Stimulated activated CD8-positive, alpha-beta memory T cell treated with anti-CD3 and anti-CD28 coated beads, Interleukin-15, amount 100 ng/mL, for 48 hours (primary cell): ENCODE measurements at places on chromosomes 6 and 20.
A peak's percentile ranks its signal among the peaks of the same experiment; 100 is the strongest.

DNA sequence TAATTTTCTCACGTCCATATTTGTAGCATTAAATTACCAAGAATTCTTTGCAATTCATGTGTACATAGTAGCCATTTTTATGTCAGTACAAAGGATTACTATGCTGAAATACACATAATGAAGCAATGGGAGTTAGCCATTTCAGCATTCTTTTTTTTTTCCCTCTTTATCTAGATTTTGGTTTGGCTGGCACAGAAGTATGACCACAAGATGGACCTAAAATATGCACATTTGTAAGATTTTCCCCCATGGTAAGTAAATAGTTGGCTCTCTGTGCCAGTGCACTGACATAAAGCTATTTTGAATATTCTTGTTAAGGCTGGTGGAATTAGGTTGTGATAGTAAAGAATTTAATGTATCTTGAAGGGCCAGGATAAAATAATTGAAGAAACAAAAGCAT is 486.1 kb upstream of the BTBD3 start:
- DNase-seq: no peak

DNA sequence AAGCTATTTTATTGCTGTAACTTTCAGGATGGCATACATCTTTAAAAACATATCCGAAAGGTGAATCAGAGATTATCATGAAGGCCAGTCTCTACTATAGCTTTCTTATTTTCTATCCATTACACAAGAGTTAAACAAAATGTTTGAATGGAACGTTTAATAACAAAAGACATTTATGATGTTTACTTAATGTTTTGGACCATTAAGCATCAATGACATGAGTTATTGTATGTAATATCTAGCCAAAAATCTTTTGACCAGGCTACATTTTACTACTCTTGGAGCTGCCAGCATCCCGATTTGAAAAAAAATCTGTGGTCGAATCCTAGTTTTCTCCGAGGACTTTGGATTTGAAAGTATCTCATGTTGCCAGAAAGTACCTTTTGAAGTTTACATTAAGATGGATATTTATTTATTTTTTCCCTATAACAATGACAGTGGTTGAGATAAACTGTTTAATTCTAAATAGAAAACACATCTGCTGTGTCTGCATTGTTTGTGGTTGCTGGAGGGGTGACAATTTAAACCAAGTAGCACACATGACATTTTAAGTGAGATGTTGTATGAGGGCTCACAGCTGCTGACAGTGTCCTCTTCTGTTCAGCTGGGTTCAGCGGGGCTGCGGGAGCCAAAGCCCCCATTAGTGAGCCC is 293.7 kb upstream of the TCF21 start:
- no peak for DNase-seq

GRCh38 chr6:6750594-6751265 is 162.2 kb downstream of the LY86 start:
- no peak for DNase-seq

DNA sequence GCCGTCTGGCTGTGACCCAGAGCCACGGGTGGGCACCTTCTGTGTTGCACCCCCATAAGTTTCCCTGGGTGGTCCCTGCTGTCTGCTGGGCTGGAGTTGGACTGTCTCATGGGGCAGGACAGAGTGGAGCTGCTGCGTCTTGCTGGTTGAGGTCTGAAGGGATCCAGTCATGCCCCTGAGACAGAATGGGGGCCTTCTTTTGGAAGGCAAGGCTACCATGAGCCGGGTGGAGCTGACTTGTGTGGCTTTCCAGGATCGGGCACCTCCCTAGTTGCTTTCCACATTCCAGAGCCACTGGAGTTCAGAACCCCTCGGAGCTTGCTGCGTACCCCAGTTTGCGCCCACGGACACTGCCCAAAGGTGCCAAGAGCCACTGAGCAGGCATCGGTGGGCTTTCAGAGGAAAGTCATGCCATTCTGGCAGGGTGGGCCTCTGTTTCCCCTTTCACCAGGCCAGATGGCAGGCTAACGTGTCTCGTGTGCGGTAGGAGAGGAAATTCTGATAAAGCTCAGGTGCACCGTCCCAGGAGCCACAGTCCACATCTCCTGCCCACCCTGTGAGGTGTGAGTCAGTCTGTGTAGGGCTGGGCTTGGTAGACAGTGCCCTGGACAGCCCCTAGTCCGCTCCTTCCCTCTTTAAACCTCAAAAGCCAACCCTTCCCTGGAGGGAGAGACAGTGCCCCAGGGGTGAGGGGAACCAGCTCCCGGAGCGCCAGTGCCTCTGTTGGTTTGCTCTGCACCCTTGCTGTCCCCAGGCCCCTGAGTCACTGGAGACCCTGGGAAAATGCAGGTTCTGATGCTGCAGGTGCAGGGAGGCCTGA is 125.3 kb downstream of the SYCP2 start:
- no peak for DNase-seq

GRCh38 chr6:148761527-148762011 is 14.7 kb downstream of the UST start:
- peak; percentile 28 for DNase-seq

DNA sequence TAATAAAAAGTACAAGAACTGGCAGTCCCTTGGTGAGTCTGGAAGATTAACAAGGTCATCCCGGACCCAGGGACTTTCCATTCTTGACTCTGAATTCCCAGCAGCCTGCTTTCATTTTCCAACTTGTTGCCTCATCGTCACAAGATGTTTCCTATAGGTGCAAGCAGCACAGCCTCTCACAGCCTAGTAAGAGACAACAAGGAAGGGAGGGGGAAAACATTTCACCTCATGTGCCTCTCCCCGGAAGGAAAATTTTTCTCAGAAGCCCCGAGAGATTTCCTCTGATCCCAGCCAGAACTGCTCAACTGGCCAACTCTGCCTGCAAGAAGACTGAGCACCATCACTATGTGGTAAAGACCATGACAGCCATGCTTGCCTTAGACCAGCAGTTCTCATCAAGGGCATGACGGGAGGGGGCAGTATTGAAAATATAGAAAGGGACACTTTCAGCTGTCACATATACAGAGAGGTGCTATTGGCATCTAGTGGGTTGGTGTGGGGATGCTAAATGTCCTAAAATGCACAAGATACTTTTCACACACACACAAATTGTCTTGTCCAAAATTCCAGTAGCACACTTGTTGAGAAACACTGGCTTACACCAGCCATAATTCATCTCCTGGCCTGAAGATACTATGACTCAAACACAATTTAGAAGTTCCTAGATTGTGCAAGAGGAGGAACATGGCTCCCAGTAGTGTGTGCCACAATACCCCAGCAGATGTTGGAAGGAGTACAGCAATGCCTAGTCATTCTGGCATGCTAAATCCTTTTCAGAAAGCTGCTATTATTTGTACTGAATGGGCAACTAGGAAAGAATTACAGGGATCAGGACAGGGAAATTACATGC is 10.8 kb upstream of the WTAP start:
- no peak for DNase-seq

DNA sequence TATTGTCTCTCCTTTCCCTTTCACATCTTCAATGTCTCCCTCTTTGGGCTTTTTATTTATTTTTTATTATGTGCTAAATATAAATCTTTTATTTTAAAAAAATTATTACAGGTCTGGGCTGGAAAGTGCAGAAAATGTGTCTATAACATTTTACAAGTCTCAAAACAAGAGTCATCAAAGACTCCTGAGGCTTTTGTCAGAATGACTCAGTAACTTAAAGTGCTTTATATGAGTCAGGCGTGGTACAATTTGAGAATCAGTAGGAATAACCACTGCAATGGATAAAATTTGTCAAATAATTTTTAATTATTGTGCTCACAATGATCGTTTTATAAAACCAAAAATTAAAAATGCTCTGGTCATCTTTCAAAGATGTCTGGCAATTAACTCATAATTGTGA is 193.9 kb downstream of the MMUT start:
- DNase-seq: no peak

DNA sequence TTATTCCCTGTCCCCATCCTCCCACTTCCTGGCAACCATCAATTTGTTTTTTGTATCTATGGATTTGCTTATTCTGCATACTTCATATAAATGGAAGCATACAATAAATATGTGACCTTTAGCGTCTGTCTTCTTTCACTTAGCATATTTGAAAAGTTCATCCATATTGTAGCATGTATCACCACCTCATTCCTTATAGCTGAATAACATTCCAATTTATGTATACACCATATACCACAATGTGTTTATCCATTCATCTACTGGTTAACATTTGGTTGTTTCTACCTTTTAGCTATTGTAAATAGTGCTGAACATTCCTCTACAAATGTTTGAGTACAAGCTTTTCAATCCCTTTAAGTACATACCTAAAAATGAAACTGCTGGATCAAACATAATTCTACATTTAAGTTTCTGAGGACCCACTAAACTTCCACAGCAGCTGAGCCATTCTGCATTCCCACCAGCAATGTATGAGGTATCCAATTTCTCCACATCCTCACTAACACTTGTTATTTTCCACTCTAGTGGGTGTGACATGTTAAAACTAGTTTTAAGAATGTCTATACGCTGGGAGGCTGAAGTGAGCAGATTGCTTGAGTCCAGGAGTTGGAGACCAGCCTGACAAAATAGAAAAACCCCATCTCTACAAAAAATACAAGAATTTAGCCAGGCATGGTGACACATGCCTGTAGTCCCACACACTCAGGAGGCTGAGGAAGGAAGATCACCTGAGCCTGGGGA is 32.9 kb downstream of the NUDT3 start:
- no peak for DNase-seq

- DNase-seq: no peak
Observed at GRCh38 chr6:155341130-155341828, 27.0 kb upstream of the TFB1M start.

- DNase-seq: no peak
Observed at GRCh38 chr6:99333068-99333467, 16.4 kb downstream of the FAXC start.

DNA sequence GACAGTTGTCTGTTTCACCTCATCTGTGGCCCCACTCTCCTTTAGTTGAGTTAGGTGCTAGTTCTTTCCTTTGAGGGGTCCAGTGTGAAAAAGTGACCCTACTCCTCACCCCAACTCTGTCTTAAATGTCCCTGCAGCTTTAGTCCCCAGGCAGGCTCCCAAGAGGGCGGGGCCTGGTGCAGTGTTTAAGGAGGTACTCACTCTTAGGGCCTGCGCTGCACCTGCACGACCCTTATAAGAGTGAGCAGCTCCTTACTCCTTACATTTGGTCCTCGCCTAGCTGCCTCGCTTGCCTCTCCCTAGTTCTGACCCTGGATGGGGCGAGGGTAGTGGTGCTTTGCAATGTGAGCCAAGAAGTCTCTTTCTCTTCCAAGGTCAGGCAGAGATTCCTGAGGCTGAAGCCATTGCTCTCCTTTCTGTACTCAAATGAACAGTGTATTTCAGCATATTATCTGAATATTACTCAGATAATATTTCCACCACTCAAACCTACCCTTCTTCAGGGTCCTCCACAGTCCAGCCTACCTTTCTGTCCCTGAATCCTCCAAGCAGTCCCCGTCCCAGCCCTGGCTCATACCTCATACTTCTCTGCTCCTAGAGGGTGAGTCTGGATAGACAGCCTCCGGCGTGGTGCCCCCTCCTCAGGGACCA is 11.9 kb upstream of the VEGFA start:
- no peak for DNase-seq

GRCh38 chr6:152745509-152746171 is 5.0 kb upstream of the VIP start:
- DNase-seq: no peak

DNA sequence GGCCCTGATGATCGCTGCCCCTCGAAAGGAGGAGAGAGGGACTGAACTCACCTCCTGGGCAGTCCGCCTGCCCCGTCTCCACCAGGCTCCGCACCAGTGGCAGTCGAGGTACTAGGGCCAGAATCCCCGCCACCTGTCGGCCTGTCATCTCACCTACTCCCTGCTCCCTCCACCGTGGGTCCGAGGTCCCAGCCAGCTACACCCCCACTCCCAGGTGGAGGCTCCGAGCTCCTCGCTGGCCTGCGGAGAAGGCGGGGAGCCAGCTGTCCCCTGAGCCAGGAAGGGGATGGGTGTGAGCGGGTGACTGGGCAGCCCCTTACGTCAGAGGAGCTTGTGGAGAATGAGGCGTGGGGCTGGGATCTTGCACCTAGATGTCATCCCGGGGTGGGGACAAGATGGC is 1066.5 kb upstream of the MANEA start:
- DNase-seq: no peak

DNA sequence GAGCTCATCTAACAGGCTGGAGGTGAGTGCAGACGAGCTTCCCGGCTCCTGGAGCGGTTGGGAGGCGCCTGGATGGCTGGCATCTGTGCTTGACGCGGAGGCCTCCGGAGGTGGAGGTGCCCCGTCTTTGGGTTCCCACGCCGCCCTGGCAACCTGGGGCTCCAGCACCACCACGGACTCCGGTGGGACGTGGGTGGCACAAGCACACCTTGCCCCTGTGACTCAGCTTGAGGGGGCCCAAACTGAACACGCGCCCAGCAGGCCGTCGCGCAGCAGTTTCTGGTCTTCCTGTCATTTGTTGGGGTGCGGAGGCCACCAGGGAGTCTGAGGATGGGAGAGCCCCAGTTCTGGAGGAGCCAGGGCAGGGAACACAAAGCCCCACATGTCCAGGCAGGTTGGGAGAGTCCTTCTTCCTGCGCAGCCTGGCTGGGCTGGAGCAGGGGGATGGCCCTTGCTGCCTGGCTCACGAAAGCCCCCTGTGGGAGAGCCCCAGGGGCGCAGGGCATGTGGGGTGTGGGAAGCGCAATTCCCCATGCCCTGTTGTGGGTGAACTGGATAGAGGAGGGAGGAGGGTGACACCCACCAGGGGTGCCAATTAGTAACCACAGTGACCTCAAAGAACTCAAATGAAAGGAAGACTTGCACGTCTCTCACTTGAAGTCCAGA is 1378.6 kb upstream of the DEFB115 start:
- no peak for DNase-seq

DNA sequence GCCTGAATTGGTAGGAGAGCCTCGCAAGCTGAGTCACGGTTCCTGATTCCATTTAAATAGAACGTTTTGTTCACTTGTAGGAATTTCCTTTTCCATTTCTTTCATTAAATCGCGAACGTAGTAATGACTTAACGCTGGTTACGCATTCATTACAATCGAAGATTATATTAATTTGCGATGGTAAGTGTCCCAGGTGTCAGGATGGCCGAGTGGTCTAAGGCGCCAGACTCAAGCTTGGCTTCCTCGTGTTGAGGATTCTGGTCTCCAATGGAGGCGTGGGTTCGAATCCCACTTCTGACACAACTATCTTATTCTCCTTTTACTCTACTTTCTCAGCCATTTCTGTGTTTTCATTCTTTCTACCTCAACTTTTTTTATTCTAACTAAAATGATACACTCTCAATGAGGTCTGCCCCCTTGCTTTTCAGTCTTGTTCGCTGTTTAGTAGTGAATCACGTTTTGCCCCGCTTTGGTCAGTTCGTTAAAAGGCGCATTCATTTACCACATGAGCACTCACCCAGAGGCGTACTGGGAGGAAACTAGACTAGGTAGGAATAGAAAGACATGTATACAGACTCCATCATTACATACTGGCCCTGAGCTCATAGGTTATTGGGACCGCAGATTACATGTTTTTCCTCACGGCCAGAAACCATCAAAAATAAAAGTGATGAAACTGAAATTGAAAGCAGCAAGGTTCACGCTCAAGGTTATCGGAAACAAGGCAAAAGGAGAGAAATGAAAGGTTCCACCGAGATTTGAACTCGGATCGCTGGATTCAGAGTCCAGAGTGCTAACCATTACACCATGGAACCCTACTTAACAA is 17.3 kb upstream of the TRIM27 start:
- peak; percentile 53 for DNase-seq

GRCh38 chr6:98239057-98239456 is 595.3 kb upstream of the POU3F2 start:
- DNase-seq: no peak
